Stimulated activated CD4-positive, alpha-beta T cell treated with anti-CD3 and anti-CD28 coated beads, Interleukin-4, amount 100 ng/mL, for 24 hours (primary cell): ENCODE measurements at places on chromosomes 7 and 10.

GRCh38 chr10:31782701-31783100 lies 145.9 kb downstream of the ARHGAP12 start:
- DNase-seq = no peak

DNA sequence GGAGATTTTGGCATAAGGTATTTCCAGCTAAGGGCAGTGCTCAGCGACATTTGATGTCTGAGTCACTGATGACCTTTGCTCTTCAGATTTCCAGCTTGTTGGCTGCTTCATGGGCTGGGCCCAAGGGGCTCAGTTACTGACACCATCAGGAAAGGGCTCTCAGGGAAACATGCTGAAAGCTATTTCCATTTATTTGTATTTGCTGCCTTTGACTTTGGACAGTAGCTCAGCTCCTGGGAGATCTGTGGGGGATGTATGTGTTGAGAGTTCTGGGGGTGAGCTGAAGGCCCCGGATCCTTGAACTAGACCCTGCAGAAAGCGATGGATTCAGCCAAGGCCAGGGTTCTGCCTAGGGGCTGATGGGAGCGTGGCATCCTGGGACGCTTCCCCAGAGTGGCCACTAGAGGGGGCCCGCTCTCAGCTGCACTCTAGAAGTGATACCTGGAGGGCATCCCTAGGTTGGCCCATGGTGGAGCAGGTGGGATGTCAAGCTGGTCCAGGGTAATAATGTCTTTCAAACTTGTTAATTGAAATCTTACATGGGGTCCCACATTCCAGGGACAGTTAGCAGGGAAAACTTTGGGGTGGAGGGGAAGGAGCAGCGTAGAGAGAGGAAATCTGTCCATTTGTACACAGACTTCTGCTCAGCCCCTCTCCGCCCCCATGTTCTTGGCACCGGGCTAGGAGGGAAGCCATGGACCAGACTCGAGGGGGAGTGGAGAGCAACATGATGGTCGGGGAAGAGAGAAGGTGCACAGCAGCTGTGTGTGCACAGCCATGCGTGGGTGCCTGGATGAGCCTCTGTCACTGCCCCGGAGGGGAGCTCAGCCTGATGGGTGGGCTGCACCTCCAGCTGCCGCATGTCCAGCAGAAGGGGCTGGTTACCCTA lies 3.0 kb upstream of the BTBD16 start:
- peak; percentile 41 for DNase-seq

- no peak for DNase-seq
These were observed 47.2 kb downstream of the PYROXD2 start for GRCh38 chr10:98367604-98368451.

DNA sequence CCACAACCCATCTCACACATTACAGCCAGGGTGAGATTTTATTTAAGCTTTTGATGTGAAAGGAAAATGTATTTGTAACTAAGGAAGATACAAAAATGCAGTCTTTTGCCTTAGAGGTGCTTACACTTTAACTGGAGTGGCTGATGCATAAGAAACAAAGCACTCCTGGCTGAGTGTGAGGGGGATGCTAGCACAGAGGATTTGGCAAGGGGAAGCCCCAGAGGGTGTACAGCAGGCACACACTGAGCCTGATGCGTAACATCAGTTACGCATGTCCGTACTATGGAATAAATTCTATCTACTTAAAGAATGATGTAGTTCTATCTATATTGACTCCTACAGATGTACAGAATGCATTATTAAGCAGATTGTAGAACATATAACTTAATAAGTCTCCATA lies 17.8 kb downstream of the GIMAP8 start:
- DNase-seq = peak; percentile 40

DNA sequence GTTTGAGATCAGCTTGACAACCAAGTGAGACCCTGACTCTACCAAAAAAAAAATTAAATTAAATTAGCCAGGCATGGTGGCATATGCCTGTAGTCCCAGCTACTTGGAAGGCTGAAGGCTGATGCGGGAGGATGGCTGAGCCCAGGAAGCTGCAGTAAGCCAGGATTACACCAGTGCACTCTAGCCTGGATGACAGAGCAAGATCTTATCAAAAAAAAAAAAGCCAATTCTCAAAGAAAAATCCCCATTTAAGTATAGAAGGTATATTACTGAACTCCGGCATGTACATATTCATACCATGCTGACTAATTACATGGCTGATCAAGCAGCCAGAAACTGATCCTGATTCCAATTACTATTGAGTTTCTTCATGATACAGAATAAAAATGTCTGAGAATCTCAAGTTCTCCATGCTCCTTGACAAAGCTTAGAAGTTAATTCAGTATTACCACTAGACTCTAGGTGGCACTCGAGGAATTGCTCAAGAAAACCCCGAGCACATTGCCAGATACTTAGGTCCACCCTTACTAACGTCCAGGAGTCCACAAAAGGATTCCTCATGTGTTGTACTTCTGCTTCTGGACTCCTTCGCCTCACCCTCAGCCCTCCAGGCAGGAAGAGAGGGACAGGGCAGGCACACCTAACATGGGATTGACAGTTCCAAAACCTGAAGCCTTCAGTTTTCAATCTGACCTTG lies 148.9 kb downstream of the PARD3 start:
- no peak for DNase-seq

GRCh38 chr10:108167766-108168165 lies 1003.3 kb upstream of the SORCS1 start:
- DNase-seq = no peak

DNA sequence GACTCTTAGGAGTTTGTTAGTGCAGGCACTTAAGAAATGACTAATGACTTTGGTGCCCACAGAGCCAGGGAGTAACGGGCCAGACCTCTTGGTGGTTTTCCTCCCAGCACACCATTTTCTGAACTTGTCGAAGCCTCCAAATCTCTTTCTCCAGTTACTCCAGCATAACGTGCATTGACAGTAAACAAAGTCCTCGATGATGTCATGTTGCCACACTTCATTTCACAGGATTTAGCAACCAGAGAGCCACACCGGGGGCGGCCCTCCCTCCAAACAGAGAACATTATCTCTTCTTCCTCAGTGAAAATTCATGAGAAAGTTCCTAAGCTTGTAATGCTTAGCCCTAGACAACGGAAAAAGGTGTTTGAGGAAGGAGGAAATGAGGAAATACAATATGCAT lies 4.0 kb upstream of the SVOPL start:
- no peak for DNase-seq

- no peak for DNase-seq
These were observed 576.3 kb downstream of the LRMDA start for GRCh38 chr10:76007667-76008181.

DNA sequence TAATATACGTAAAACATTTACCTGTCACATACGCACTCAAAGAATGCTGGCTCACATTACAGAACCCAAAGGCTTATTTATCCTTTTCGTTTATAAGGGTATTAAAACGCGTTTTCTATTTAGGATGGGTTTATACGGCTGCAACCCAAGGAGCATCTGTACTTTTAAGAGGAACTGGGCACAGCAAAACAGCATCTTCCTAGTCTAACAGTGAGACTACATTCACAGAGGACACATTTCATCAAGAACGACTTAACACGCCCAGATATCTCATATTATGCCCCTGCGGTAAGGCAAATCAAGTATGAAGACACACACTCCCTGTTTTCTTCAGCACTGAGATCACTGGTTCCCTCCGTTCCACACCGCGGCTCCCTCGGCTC lies 533 bp upstream of the DMTF1 start:
- no peak for DNase-seq
